ENCODE measurements at places on chromosomes 7 and 10. TPM values are rescaled to one million over a fixed set of nuclear protein-coding genes. Genes with fewer than 3 reads are reported as not detected.

The SEC24C gene
- total RNA-seq, result 66.9 TPM

The CC2D2B gene
- 2.5 TPM for total RNA-seq

The GNAT3 gene
- total RNA-seq, result not detected

The UNCX gene
- 2.0 TPM for total RNA-seq

The ADRB1 gene
- total RNA-seq, result 0.72 TPM

The AHCYL2 gene
- 25.2 TPM for total RNA-seq

The FFAR4 gene
- 1.0 TPM for total RNA-seq

- H3K36me3 ChIP-seq, result no peaks in the 10 kb centered on the region
- peak overlapping the region; percentile 66 for H3K27ac ChIP-seq
- DNase-seq, result peak; percentile 93
- peaks cover 3% of the 10 kb centered on the region for H3K4me1 ChIP-seq
- H3K4me3 ChIP-seq, result peak overlapping the region; percentile 49
- no peaks in the 10 kb centered on the region for H3K27me3 ChIP-seq
Measured at GRCh38 chr10:14074062-14074884, 256.5 kb downstream of the FRMD4A start.

DNA sequence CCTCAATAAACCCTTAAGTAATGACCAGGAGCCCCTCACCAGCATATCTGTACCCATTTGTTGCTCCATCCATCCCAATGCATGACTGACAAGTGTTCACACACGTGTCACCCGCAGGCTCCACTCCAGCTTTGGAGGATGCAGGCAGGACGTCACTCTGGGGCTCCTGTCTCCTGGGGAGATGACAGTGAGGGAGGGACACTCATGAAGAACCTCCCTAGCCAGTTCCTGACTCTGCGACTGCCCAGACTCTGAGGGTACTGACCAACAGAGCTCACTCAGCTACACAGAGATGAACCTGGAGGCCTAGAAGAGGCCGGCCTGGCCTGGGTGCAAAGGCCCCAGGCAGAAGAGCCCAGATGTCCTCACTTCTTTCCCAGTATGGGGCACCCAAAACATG is 135.1 kb upstream of the RET start:
- no peak overlapping the region for H3K27ac ChIP-seq
- DNase-seq, result no peak
- no peaks in the 10 kb centered on the region for H3K4me1 ChIP-seq
- H3K27me3 ChIP-seq, result no peaks in the 10 kb centered on the region

GRCh38 chr7:5383314-5384098 is 40.1 kb downstream of the TNRC18 start:
- H3K36me3 ChIP-seq, result peaks cover 9% of the 10 kb centered on the region
- no peaks in the 10 kb centered on the region for H3K27me3 ChIP-seq
- no peak overlapping the region for H3K27ac ChIP-seq
- H3K4me3 ChIP-seq, result no peak overlapping the region

- no peaks in the 10 kb centered on the region for H3K4me1 ChIP-seq
- H3K27ac ChIP-seq, result no peak overlapping the region
- H3K4me3 ChIP-seq, result no peak overlapping the region
- no peak for DNase-seq
- no peaks in the 10 kb centered on the region for H3K36me3 ChIP-seq
Measured at GRCh38 chr7:137360087-137360679, 16.6 kb upstream of the PTN start.

DNA sequence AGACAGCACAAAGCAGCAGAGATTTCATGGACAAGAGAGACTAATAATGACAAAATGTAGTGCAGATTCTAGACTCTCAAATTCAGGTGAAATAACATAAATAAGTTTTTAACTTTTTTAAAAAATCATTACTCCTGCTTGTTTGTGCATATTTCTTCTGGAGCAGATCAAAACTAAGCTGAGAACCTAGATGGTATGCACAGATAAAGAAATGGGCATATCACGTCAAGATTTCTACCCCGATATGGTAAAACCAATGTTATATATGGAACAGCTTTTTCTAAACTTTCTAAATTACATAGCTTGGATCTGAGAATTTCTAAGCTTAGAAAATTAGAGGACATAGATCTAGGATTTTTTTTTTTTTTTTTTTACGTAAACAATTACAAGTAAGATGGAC is 18.2 kb downstream of the TWIST1 start:
- DNase-seq, result no peak
- no peak overlapping the region for H3K4me3 ChIP-seq
- H3K4me1 ChIP-seq, result no peaks in the 10 kb centered on the region
- no peaks in the 10 kb centered on the region for H3K36me3 ChIP-seq
- H3K27ac ChIP-seq, result no peak overlapping the region

DNA sequence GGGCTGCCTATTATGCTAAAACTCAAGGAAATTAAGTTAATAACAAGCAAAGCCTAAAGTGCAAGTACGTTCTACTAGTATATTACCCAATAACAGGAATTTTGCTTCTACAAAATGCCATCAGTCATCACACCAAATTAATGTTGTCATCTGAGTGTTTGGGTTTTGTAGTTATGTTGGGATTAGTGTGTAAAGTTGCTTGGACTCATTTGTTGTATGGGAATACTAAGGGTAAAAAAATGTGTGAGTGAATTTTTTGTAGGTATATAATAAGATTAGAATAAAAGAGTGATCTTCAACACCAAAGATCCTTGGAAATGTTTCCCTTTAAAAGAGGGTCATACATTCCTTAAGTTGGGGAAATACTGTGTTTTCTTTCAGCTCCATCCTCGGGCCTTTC is 38.6 kb downstream of the NRP1 start:
- no peak overlapping the region for H3K27ac ChIP-seq
- no peak for DNase-seq
- no peak overlapping the region for H3K4me3 ChIP-seq
- H3K27me3 ChIP-seq, result no peaks in the 10 kb centered on the region

DNA sequence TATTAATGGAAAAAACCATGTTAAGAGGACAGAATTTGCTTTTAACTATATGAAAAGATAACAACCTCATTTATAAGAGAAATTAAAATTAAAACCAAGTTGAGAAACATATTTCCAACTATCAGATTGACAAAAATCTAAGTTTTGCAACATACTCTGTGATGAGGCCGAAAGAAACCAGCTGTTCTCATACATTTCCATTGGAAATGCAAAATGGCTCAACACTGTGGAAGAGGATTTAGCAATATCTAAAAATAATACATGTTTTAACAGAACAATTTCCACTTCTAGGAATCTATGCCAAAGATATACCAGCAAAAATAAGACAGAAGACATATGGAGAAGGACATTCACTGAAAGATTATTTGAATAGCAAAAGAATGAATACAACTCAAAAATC is 268.8 kb downstream of the DYNC1I1 start:
- DNase-seq, result no peak
- H3K4me3 ChIP-seq, result no peak overlapping the region
- H3K27me3 ChIP-seq, result no peaks in the 10 kb centered on the region
- no peaks in the 10 kb centered on the region for H3K36me3 ChIP-seq
- H3K4me1 ChIP-seq, result no peaks in the 10 kb centered on the region
- H3K27ac ChIP-seq, result no peak overlapping the region

DNA sequence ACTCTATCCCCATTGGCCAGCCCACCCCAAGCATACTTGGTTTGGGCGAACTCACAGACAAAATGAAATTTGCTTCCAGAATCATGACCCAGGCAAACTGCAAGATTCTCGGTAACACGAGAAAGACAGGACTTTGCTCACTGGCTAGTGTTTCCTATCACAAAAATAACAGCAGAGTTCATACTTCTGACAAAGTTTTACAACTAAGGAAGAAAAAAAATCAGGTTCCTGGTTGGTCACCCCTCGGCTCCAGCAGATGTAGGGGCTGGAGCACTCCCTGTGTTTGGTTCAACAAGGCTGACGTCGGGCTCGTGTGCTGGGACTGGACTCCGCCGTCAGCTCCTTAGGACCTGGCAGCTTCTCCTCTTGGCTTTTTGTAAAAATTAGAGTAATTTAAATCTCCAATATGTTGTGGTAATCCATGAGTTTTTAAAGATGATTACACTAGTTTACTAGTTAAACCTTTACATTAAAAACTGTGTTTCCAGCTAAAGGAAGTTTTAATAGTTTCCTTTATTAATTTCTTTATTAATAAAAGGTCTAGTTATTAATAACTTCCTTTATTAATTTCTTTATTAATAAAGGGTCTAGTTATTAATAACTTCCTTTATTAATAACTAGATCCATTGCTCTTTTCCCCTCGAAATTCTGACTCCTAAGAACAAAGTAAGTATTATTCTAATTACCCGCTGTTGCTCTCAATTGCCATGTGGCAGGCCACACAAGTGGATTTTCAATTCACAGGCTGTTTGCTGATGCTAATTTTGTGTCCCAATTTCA is 115.6 kb upstream of the RNF32 start:
- H3K27ac ChIP-seq, result peak overlapping the region; percentile 44
- no peak for DNase-seq
- H3K4me3 ChIP-seq, result no peak overlapping the region
- H3K27me3 ChIP-seq, result no peaks in the 10 kb centered on the region
- H3K4me1 ChIP-seq, result peaks cover 4% of the 10 kb centered on the region

DNA sequence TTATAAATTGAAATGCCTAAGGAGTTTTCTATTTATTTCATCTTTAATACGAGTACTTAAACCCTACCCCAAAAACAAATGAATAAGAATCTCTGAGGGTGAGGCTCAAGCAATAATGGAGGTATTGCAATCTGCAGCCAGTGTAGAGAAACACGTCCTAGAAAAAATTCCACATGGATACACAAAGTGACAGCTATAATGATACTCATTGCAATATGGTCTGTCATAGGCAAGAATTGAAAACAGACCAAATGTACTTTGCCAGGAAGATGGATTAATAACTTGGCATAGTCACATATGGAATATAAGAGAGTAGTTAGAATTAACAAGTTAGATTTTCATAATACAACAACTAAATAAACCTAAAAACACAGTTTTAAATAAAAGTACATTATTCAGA is 440.1 kb upstream of the STEAP1 start:
- no peaks in the 10 kb centered on the region for H3K27me3 ChIP-seq
- no peak for DNase-seq
- no peaks in the 10 kb centered on the region for H3K4me1 ChIP-seq
- H3K27ac ChIP-seq, result no peak overlapping the region
- H3K36me3 ChIP-seq, result no peaks in the 10 kb centered on the region

DNA sequence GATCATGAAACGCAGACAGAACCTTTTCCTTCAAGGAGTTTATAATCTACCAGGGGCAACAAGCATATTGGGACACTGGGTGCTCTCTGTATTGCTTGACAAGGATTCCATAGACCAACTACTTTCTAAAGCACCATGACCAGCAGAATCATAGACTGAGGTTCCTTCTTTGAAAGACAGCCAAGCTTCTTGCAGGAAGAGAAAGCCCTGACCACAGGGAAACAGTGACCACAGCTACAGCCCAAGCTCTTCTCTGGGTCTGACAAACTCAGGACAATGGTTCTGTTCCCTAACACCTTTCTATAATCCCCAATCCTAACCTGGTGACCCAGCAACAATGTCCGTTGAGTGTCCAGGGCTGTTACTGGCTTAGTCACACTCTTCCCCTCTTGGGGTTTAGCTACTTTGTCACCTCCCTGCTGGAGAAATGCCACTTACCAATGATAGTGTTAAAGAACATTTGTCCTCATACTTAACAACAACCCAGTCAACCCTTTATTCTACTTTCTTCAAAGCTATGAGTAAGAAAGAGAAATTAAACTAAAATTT is 155.7 kb downstream of the JAZF1 start:
- no peaks in the 10 kb centered on the region for H3K27me3 ChIP-seq
- no peak for DNase-seq
- no peak overlapping the region for H3K27ac ChIP-seq
- peaks cover 2% of the 10 kb centered on the region for H3K4me1 ChIP-seq
- H3K36me3 ChIP-seq, result no peaks in the 10 kb centered on the region

DNA sequence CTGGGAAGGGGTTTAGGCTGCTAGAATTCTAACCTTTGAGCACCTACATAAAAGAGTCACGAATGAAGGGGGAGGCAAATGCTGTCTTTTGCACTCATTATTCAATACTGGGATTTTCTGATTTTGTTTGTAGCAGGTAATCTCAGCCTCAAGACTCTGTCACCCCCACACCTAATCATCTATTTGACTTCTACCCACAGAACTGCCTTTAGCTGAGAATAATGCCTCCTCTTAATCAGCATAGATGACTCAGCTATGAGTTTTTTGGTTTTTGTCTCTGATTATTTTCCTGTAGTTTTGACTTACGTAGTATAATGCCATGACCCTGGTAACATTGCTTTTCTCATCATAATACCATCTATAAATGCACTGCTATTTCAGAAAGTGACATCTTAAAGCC is 42.7 kb upstream of the CACNB2 start:
- no peaks in the 10 kb centered on the region for H3K27me3 ChIP-seq
- DNase-seq, result no peak
- no peaks in the 10 kb centered on the region for H3K36me3 ChIP-seq
- no peak overlapping the region for H3K4me3 ChIP-seq
- no peak overlapping the region for H3K27ac ChIP-seq

DNA sequence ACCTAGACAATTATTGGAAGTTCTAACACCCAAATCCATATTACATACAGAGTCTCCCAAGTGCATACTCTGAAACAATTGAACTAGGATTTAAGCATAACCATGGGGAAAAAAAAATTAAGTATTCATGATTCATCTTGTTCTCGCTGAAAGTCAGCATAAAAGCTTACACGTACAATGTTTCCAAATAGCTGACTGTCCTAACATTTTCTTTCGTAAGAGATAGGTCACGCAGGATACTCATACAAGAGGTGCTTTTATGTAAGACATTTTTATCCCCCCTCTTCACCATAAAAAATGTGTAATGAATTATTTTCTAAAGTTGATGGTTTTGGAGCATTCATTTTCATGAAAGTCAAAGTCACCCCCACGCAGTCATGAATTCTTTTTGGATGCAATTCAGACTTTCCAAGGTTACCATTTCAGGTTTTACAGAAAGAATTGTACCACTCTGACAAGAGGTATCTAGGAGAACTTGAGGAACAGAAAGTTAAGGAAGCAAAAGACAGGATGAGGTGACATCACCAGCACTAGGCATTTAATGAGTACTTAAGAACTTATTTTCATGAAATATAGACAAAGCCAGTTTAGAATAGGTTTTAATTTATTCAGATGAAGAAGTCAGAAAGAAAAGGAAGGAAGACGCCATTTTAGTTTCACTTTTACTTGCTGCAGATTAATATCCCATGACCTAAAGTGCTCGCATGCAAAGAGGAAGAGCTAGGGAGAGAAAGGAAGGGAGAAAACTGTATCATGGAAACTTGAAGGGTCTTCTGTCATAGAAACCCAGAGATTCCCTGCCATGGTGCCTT is 55.8 kb downstream of the TMEM26 start:
- no peaks in the 10 kb centered on the region for H3K36me3 ChIP-seq
- DNase-seq, result no peak
- no peaks in the 10 kb centered on the region for H3K27me3 ChIP-seq

- H3K36me3 ChIP-seq, result no peaks in the 10 kb centered on the region
- no peak overlapping the region for H3K27ac ChIP-seq
- no peak overlapping the region for H3K4me3 ChIP-seq
- H3K4me1 ChIP-seq, result peaks cover 2% of the 10 kb centered on the region
Measured at GRCh38 chr10:105967256-105967655, 1197.2 kb downstream of the SORCS1 start.

DNA sequence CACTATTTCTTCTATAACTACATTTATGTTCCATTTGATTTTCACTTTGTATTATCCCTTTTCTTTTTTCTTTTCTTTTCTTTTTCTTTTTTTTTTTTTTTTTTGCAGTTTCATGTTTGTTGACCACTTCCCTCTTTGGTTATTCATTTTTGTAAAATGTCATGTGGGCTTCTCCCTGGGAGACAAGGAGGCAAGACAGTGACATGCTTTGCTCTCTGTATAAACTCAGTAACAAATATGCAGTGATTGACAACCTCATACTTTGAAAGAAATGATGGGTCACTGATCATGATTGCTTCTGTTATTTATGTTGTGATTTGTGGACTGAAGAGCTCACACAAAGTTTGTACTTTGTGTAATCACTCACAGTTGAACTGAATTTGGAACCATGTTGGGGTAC is 90.2 kb upstream of the ABI1 start:
- H3K27ac ChIP-seq, result no peak overlapping the region
- H3K4me1 ChIP-seq, result no peaks in the 10 kb centered on the region
- H3K27me3 ChIP-seq, result no peaks in the 10 kb centered on the region
- no peak for DNase-seq
- no peak overlapping the region for H3K4me3 ChIP-seq

Measured in kidney (tissue), 22 donors.